ENCODE measurements at places on chromosomes 2 and 18. TPM values are rescaled to one million over a fixed set of nuclear protein-coding genes. Genes with fewer than 3 reads are reported as not detected.

The TTL gene
- 28.2 TPM for total RNA-seq

The LYG2 gene
- total RNA-seq = not detected

The KLF7 gene
- total RNA-seq = 12.9 TPM

The SP100 gene
- total RNA-seq = 93.0 TPM

DNA sequence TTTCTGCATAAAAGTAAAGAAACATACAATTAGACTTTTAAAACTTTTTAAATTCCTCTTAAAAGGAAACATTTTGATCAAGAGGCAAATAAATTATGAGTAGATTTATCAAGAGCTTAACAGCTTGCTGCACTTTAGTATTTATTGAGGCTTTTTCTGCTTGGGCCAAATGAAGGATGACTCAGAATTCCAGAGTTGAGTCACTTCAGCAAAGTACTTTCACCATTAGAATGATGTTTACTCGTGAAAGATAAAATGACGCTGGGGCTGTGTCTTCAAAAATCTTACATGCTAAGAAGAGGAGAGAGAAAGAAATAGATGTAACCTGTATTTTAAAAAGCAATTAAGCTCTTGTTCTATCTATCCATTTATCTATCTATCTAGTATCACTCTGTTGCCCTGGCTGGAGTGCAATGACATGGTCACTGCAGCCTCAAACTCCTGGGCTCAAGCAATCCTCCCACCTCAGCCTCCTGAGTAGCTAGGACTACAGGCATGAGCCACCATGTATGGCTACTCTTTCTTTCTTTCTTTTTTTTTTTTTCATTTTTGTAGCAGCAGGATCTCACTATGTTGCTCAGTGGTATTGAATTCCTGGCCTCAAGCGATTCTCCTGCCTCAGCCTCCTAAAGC lies 75.3 kb upstream of the RIOK3 start:
- peak; percentile 91 for DNase-seq
- peak overlapping the region; percentile 53 for H3K27ac ChIP-seq
- no peak overlapping the region for H3K4me3 ChIP-seq
- H3K27me3 ChIP-seq = no peaks in the 10 kb centered on the region
- no peaks in the 10 kb centered on the region for H3K36me3 ChIP-seq
- peaks cover 10% of the 10 kb centered on the region for H3K4me1 ChIP-seq

GRCh38 chr2:101773137-101773536 lies 75.6 kb downstream of the MAP4K4 start:
- H3K4me1 ChIP-seq = peaks cover 4% of the 10 kb centered on the region
- no peaks in the 10 kb centered on the region for H3K36me3 ChIP-seq
- H3K4me3 ChIP-seq = no peak overlapping the region

DNA sequence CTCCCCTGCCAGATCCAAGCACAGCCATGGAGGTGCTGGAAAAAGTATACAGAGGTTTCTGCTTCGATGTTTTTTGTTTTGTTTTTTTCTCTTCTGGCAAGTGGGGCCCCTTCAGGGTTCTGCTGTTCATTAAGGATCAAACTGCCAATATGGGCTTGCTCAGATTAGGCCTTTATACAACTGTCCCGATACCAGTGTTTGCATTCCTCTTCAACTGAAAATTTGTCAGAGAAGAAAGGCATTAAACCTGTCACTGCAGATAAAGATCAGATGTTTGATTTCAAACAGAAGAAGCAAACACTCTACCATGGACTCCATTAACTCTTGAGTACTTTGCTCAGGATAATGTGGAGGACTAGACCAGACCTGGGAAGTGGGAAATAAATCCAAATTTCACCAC lies 396.0 kb upstream of the SMIM21 start:
- H3K27ac ChIP-seq = no peak overlapping the region
- DNase-seq = no peak
- no peaks in the 10 kb centered on the region for H3K36me3 ChIP-seq
- no peak overlapping the region for H3K4me3 ChIP-seq

GRCh38 chr2:229025653-229026052 lies 245.4 kb downstream of the PID1 start:
- no peaks in the 10 kb centered on the region for H3K4me1 ChIP-seq
- H3K4me3 ChIP-seq = no peak overlapping the region
- no peak overlapping the region for H3K27ac ChIP-seq
- no peaks in the 10 kb centered on the region for H3K27me3 ChIP-seq
- DNase-seq = no peak

GRCh38 chr2:73952499-73953446 lies 26.1 kb downstream of the DGUOK start:
- no peak overlapping the region for H3K4me3 ChIP-seq
- H3K36me3 ChIP-seq = peaks cover 10% of the 10 kb centered on the region
- DNase-seq = peak; percentile 64
- no peak overlapping the region for H3K27ac ChIP-seq
- no peaks in the 10 kb centered on the region for H3K27me3 ChIP-seq

- H3K27ac ChIP-seq = no peak overlapping the region
- no peak overlapping the region for H3K4me3 ChIP-seq
- no peaks in the 10 kb centered on the region for H3K36me3 ChIP-seq
- no peaks in the 10 kb centered on the region for H3K4me1 ChIP-seq
- H3K27me3 ChIP-seq = no peaks in the 10 kb centered on the region
These were observed 1026.6 kb downstream of the TMEM182 start for GRCh38 chr2:103788389-103788788.

Measured in fibroblast of lung (primary cell).